ENCODE measurements at places on chromosomes 16 and 17.
A peak's percentile ranks its signal among the peaks of the same experiment; 100 is the strongest.

DNA sequence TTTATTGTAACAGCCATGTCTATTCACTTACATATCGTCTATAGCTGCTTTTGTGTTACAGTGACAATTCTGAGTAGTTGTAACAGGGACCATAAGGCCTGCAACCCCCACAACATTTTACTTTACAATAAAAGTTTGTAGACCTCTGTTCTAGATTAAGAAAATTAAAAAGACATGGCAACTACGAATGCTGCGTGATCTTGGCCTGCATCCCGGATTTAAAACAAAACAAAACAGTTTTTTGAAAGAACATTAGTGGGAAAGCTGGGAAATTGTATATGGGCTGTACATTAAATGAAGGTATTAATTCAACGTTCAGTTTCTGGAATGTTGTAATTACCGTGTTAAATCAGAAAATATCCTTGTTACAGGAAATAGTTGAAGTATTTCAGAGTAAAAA, 64.1 kb downstream of the RMI2 start:
- no peak for DNase-seq

DNA sequence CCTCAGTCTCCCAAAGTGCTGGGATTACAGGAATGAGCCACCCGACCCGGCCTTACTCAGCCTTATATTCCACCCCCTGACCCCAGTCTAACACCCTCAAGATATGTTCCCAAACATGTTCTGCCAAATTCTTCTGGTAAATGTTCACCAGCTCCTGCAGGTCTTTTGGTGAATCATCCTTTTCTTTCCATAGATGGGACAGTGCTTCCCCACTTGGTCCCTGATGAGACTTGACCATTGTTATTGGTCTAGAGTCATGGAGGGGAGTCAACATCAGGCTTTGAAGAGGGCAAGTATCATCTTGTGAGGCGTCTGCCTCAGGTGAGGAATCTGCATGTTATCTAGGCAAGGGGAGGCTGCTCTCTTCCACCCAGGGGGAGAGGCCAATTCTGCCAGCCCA, 10.4 kb upstream of the RUNDC3A start:
- no peak for DNase-seq

DNA sequence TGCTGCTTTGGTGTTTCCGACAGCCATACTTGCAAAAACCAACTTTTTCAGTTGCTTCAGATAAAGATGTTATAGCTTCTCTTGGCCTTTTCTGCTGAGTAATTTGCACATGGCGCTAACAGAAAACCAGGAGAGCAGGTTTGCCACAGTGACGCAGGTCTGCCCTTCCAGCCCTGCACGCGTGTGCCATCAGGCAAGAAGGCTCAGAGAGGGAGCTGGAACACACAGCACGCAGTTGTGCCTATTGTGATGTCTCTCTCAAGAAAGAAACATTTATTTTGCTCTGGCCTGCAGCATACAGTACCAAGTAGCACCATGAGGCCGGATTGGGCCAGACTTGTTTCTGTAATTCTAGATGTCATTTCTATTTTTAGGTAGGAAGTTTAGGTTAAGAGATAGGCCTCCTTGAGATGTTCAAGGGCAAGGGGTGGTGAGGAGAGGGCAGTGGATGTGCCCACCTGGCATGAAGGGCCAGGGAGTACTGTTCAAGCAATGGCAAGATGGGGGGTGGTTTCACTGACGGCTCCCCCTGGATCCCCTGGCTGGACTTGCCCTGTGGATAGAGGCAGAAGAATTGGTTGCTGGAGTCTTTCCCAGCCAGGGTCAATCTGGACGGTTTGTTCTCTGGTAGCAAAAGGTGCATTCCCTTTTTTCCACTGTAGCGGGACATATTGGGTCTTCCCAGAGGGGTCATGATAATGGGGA, 1.9 kb downstream of the CBX2 start:
- DNase-seq: no peak

- DNase-seq: no peak
Observed at GRCh38 chr17:79955691-79956440, 79.8 kb downstream of the TBC1D16 start.

- DNase-seq: no peak
Observed at GRCh38 chr16:87295661-87296531, 21.3 kb downstream of the C16orf95 start.

GRCh38 chr17:42673266-42673884, 3.4 kb downstream of the PLEKHH3 start:
- DNase-seq: no peak

DNA sequence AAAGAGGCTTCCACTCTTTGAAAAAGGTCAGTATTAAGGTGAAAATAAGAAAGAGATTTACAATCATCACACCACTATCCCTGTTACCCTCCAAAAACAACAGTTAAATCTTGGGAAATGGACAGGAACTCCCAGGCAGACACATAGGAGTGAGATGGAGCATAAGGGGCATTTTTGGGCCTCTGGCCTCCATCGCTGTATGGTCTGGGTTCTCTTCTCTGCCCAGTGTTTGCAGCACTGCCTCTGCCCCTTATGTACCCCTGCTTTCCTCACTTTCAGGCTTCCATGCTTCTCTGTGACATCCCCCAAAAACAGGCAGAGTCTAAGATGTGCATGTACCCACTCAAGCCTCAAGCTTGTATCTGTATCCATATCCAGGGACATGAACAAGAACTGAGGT, 630 bp upstream of the HOXB2 start:
- no peak for DNase-seq

- DNase-seq: no peak
Observed at GRCh38 chr16:25031132-25031440, 15.9 kb upstream of the ARHGAP17 start.

DNA sequence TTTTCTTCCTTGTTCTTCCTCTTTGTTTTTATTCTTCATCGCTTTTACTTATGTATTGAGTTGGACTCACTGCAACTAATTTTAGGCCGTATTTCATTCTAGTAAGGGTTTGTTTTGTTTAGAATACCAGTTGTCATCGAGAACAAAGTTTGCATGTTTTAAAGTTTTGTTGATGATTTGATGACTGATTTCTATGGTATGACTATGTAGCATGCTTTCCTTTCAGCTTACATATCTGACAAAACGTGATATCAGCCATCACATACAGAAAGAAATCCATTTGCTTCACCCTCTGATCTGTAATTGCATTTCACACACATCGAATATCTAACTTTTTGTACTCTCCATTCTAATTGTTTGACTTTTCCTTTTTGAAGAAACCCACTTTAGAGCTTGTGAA, 4.0 kb downstream of the PRKCA start:
- DNase-seq: no peak

GRCh38 chr16:64971171-64971570, 150.7 kb downstream of the CDH11 start:
- DNase-seq: no peak

DNA sequence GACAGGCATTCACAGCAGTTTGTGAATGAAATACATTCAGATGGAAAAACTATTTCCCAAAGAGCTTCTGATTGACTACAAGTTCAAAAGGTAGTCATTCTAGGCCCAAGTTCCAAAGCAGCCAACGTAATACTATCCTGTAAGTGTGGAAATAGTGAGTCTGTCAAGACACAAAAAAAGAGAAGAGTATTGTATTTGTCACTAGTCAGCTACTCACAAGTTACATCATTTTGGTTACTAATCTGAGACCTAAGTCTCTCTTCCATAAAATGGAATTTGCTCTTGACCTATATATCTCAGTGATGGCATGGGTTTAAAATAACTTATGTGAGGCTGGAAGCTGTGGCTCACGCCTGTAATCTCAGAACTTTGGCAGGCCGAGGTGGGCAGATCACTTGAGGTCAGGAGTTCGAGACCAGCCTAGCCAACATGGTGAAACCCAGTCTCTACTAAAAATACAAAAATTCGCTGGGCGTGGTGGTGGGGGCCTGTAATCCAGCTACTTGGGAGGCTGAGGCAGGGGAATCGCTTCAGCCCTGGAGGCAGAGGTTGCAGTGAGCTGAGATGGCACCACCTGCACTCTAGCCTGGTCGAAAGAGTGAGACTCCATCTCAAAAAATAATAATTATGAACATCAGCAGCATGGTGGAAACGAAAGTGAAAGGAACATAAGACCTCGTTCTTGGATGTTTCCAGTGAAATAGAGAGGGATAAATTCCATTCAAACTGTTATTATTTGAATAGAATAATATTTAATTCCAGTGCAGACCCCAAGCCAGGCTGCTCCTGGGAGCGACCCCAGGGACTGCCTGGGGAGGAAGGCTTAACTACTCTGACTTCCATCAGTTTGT, 2.9 kb downstream of the CMC2 start:
- DNase-seq: no peak

DNA sequence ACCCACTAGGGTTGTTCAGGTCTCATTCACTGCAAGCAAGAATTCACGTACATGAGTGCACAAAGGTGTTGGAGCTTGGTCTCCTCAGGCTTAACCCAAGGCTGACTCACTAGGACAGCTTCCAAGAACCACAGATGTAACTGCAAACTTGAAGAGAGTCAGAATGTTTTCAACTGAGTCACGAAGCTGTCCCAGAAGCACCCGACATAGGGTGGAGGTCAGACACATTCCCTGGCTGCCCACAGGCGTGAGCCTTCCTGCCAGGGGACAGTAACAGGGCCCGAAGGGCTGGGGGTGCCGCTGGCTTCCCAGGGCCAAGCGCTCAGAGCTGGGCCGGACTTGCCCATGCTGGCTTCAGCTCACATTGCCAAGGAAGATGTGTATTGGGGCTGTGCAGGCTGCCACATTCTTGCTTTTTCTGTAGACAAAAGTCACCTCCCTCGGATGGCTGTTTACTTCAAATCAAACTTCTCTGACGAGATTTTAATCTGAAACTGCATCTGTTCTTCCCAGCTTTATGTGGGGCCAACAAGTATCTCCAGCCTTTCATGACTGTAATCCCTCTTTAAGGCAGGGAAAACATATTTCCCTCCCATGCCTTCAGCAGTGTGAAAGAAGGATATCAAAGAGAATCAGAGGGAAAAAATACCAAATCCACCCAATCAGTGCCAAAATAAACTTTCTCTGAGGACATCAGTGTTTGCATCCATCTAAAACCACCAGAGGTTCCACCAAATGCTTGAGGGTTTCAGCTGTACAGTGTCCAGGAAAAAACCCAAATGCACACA, 14.3 kb downstream of the CMTM3 start:
- DNase-seq: peak; percentile 80

DNA sequence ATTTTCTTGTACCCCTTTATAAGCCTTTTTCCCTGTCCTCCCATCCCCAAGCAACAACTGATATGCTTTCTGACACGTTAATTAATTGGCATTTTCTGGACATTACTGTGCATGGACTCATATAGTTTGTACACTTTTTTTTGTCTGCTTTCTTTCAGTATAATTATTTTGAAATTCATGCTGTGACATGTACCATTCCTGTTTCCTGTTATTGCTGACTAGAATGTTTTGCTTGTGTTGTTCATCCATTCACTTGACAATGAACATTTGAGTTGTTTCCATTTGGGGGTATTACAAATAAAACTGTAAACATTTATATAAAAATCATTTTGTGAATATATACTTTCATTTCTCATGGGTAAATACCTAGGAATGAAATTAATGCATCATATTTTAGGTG, 50.6 kb downstream of the RBBP6 start:
- DNase-seq: no peak

DNA sequence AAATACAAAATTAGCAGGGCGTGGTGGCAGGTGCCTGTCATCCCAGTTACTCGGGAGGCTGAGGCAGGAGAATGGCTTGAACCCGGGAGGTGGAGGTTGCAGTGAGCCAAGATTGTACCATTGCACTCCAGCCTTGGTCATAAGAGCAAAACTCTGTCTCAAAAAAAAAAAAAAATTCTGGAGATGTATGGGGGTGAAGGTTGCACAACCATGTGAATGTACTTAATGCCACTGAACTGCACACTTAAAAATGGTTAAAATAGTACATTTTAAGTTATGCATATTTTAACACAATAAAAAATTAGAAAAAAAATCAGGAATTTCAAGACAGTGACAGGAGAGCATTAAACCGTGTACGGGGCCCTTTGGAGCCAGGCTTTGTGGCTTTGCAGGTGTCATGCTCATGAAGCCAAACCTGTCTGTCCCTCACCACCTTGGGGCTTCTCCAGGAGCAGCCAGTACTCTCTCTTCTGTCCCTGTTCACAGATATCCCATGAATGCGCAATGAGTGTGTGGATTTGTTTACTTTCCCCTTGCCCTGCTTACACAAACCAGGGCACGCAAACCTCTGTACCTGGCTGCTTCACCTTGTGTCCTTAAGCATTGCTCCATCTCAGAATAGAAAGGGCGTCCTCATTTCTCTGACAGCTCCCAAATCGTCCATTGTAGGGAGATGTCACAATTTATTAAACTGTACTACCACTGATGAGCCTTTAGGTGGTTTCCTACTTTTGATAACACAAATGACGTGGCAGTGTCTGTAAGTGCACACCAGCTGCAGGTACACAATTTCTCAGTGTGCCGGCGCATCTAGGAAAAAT, 58.2 kb upstream of the CBX4 start:
- no peak for DNase-seq

DNA sequence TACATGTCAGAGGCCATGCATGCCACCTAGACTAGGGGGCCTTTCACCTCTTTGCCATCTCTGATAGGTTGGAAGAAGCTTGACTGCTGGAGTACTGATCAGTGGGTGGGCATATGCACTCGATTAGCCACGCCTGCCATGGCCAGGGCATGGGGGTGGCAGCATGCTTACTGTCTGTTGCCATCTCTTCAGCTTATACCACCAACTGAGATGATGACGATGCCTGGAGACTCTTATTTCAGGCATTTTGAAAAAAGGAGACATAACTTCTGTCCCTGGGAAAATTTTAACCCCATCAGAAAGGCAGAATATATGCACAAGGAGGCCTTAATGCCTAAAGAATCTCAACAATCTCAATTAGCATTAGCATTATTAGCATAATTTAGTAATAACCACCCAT, 60.8 kb downstream of the MSI2 start:
- no peak for DNase-seq
